NCI-H1417 treated with DMSO at 0.1 percent for 48 hours (cell line): ENCODE measurements at places on chromosomes 5 and 9.

- no peak for DNase-seq
Measured at GRCh38 chr9:114722081-114722621, 40.2 kb upstream of the TEX48 start.

GRCh38 chr5:69105996-69106906 lies 12.4 kb downstream of the SLC30A5 start:
- no peak for DNase-seq

DNA sequence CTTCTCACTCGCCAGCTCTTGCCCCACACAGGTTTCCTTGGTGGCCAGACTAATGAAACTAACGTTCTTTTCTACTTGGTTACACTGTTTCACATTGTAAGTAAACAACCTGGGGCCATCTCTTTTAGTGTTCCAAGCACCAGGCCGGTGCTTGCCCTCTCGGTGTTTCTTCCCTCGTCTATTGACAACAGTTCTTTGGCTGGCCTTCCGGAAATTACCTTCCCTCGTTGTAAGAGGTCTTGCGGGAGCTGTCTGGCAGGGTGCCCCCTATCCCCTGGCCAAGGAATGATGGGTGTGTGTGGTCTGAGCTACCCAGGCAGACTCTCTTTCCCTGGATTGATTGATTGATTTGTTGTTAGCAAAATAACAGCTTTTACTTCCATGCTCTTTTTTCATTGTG lies 918 bp upstream of the MYMK start:
- no peak for DNase-seq

GRCh38 chr5:94111209-94112004 lies 370.0 kb upstream of the POU5F2 start:
- DNase-seq: peak; percentile 15

- no peak for DNase-seq
Measured at GRCh38 chr9:136329211-136329627, 1.9 kb downstream of the GPSM1 start.

- no peak for DNase-seq
Measured at GRCh38 chr5:55973296-55973695, 21.5 kb downstream of the IL6ST start.

DNA sequence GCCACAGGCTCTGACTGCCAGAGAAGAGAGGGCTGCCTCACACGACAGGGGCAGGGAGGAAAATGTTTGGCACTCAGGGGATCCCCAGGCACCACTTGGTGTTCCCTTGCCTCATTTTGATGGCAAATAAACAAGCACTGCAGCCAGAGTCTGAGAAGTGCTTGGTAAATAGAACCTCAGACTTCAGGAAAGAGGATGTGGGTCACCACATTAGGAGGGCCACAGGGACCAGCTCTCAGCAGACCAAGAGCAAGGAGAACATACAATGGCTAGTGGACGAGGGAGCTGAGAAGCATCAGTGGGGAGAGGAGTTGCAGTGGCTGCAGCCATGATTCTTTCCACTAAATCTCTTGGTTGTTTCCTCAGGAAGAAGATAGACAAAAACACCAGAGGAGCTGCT lies 413.9 kb downstream of the GADD45G start:
- no peak for DNase-seq

DNA sequence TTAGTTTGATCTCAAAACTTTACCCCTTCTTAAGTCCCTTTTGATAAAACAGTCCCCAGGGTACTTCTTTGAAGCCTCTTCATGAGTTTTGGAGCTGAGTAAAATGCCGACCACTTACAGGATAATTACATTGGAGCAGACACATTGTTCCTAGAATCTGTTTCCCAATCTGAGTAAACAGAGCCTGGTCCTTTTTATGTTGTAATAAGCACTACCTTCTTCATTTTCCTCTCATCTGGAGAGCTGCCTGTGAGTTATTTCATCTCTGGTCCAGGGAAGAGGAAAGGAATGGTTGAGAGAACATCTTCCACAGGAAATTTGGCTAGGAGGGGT lies 26.3 kb upstream of the GALNT10 start:
- DNase-seq: no peak

DNA sequence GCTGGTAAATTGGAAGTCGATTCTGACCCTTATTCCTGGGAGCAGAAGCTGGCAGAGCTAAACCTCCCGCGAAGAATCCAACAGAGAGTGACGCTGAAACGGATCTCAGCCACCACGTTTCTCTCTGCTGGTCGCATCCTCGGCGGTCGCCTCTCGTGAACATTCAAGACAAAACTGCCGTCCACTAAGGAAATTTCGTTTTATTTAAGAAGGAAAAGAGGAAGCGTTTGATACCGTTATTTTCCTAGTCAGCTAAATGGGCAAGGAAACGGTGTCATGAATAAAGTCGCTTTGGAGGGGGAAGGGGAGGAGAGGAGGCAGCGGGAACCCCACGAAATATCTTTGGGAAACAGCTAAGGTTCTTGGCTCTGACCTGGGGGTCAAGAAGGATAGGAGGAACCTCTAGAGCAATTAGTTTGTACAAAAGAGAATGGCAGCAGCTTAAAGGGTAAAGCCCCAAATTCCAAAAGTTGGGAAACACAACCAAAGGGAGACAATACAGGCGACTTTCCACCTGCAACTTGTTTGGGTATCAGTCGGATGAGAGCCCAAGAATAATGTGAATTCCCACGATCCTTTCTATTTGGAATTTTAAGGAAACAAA lies 1.9 kb downstream of the FOXB2 start:
- no peak for DNase-seq

- DNase-seq: no peak
Measured at GRCh38 chr9:124410321-124410913, 4.8 kb downstream of the PSMB7 start.

DNA sequence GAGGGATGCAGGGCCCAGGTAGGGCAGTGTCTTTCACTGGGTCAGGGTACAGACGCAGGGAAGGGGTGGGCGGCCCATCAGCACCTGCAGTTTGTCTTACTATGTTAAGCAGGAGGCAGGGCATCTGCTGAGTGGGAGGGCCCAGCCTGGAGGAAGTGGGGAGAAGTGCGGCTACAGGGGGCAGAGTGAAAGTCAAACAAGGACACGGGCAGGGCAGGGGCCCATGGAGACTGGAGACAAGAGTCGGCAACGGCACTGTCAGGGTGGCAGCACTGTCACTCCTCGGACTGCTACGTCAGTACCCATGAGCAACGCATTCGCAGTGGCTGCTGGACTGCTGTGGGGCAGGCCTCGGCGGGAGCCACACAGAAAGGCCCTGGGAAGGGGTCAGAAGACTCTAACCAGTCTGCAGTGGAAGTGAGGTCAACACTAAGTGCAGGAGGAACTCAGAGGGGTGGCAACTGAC lies 19.7 kb downstream of the CAMSAP1 start:
- no peak for DNase-seq

- DNase-seq: no peak
Measured at GRCh38 chr5:119355244-119355638, 578 bp upstream of the TNFAIP8 start.

- DNase-seq: no peak
Measured at GRCh38 chr9:83927591-83927990, 6.4 kb upstream of the KIF27 start.

GRCh38 chr5:107389130-107389774 lies 281.5 kb downstream of the EFNA5 start:
- DNase-seq: no peak

DNA sequence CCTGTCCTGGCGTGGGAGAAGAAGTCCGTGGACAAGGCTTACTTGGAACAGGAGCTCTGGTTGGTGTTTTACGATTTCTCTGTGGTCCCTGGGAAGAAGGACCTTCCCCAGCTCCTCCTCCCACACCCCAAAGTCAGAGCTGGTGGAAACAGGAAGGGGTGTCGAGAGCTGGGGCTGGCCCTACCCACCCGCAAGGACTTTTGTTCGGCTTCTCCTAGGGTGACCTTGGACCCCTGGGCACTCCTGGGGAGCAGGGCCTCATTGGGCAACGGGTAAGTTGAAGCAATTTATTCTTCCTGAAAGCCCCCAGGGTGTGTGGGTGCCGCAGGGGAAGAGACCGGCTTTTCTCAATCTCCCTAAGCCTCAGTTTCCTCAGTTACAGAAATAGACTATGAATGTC lies 53.9 kb upstream of the ORM1 start:
- no peak for DNase-seq

- no peak for DNase-seq
Measured at GRCh38 chr5:180166176-180166575, 42.8 kb downstream of the RASGEF1C start.

GRCh38 chr5:4981608-4982007 lies 158.5 kb upstream of the ADAMTS16 start:
- DNase-seq: no peak

DNA sequence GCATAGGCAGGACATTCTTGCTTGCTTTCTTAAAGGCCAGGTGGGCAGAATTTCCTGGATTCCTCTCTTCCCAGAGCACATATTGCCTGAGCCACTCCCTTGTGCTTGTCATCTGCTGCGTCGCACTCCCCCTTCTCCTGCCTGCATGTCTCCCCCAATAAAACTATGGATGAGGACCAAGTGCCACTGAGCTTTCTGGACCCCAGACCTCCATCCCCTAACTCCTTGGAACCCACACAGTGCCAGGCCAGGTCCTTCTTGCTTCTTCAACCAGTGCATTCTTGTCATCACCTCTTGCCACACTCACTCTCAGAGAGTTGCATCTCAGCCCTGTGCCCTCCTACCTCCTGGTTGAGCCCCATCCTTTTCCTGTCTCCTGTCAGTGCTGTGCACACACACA lies 157.9 kb upstream of the PANK3 start:
- DNase-seq: no peak

GRCh38 chr9:78278177-78278777 lies 18.6 kb upstream of the PSAT1 start:
- DNase-seq: no peak
